ENCODE measurements at places on chromosomes 2 and 18. TPM values are rescaled to one million over a fixed set of nuclear protein-coding genes. Genes with fewer than 3 reads are reported as not detected.

DLGAP1 gene
- 0.95 TPM for total RNA-seq

NCKAP5 gene
- total RNA-seq: 6.9 TPM

SAG gene
- total RNA-seq: not detected

BCL11A gene
- 23.9 TPM for total RNA-seq

C2orf92 gene
- 2.5 TPM for total RNA-seq

DNA sequence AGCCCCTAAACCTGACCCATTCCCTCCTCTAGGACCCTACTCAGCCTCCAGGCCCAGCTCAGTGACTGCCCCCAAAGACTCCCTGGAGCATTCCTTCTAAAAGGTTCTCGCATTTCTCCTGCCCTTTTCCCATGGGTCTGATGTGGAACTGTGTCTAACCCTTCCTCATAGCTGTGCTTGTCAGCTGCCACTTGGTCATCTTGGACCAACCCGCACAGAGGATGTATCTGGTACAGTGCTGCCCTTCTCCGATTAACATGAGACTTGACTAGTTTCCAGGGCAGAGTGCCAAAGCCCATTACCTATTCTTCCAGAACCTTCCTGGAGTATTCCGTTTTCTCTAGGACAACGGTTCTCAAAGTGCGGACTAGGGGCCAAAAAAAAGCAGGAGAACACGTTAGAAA, 518 bp upstream of the NFU1 start:
- no peak for DNase-seq

GRCh38 chr2:126876631-126877030, 22.1 kb upstream of the TEX51 start:
- DNase-seq: no peak

- DNase-seq: no peak
Observed at GRCh38 chr18:58534535-58535301, 94.2 kb downstream of the ALPK2 start.

DNA sequence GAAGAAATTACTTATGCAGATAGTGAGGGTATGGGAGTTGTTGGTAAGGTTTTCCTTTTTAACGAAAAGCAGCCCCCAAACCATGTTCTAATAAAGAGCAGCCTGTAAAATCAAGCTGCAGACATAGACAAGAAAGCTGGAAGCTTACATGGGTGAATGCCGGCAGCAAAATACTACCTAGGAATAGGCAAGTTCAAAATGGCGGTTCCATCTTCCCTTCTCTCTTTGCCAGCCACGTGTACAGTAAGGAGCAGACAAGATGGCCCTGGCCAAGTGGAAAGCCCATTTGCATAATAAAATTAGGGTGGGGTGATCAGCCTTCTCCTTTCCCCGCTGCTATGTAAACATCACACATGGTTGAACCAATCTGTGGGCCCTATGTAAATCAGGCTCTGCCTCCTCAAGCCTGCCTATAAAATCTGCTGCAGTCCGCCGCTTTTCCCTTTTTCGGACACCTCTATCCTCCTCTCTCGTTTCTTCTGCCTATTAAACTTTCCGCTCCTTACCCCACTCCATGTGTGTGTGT, 155.0 kb downstream of the ZBTB7C start:
- no peak for DNase-seq

DNA sequence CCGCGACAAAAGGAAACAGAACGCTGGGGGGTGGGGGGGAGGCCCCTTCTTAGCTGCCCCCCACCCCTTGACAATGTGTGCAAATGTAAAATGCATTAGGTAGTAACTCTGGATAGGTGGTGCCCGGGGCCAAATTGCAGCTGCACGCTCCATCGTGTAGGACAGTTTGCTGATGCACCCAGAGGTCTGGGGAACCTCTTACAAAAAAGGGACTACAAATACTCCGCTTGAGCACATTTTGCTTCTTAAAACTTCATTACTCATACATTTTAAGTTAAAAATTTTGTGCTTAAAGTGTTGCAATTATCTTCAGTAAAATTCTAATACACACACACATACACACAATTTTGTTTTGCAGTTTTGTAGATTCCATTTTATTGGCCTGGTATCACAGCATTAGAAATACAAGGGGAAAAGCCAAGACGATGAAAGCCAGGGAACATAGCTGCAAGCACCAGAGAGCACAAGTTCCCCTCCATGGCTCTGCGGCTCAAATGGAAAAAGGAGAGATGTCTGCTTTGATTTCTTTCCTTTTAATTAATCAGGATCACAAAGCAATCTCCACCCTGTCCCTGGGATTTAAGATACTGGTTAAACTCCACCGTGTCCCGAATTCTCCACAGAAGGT, 582.1 kb downstream of the ZEB2 start:
- DNase-seq: no peak

DNA sequence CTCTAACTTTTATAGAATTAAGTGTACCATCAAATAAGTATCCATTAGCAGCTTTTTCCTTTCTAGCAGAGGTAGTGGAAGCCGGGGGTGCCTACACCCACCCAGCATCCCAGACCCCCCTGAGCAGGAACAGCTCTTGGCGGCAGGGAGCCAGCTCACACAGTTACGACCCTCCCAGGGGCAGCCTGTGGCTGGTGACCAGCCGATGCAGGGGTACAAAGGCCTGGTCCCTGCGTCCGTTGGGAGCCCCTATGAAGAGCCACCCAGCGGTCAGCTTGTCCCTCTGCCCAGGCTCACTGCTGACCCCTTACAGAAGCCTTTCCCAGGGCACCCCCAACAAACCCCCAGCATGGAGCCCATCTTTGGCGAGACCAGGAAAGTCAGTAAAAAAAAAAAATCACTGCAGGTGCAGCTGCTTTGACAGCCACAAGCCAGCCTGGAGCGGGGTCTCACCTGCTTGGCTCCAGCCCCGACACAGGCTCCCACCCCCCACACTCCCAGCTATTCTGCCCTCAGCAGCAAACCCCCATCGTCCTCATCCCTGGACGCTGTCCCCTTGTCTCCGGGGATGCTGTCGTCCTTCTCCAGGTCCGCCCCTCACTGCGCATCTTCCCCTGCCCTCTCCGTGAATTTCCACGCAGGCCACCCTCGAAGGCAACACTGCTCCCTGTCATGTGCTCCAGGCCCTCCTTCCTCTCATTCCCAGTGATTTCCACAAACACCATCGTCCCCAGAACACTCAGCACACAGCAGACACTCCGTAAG, 43.1 kb downstream of the GPC1 start:
- no peak for DNase-seq

GRCh38 chr2:226791056-226791486, 8.5 kb downstream of the IRS1 start:
- no peak for DNase-seq

DNA sequence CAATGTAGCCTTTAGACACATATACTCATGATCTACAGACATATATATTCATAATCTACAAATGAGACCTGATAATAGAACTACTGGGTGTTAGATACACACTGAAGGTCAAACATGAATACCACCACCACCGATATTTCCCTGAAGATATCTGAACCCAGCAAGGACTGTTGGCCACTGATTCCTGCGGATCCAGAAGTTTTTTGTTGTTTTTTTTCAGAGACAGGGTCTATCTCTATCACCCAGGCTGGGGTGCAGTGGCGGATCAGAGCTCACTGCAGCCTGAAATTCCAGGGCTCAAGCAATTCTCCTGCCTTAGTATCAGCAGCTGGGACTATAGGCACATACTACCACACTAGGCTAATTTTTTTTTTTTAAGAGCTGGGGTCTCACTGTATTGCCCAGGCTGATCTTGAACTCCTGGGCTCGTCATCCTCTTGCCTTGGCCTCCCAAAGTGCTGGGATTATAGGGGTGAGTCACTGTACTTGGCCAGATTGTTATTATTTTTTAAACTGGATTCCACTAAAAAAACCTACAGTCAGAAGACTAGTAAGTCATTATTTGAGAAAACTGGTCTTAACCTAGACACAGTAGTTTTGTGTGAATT, 1.8 kb downstream of the METTL5 start:
- no peak for DNase-seq

DNA sequence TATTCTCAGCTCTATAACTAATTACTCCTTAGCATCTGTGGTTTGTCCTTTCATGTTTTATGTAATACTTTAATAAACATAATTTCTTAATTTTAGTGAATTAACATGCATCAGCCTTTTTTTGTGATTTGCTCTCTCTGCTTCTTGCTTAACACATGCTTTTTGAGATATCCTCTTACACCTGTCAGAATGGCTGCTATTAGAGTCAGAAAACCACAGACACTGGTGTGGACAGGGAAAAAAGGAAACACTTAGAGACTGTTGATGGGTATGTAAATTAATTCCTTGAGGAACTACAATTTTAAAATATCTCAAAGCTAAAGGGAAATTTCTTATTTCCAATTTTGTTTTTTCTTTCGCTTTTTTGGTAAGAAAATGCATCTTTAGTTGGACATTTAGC, 549.0 kb downstream of the ZNF804A start:
- no peak for DNase-seq

DNA sequence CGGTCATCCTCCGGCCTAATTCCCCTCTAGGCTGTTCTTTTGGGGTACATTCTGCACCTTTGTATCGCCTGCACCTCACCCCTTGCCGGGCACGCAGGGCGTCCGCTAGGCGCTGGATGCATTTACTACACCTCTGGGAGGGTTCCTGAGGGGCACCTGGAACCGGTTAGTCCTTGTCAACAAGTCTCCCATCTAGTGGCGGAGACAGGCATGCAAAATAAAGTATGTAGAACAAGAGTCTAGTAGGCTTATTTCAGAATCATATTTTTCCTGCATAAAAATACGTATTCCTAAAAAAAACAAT, 705 bp upstream of the TEX261 start:
- no peak for DNase-seq

DNA sequence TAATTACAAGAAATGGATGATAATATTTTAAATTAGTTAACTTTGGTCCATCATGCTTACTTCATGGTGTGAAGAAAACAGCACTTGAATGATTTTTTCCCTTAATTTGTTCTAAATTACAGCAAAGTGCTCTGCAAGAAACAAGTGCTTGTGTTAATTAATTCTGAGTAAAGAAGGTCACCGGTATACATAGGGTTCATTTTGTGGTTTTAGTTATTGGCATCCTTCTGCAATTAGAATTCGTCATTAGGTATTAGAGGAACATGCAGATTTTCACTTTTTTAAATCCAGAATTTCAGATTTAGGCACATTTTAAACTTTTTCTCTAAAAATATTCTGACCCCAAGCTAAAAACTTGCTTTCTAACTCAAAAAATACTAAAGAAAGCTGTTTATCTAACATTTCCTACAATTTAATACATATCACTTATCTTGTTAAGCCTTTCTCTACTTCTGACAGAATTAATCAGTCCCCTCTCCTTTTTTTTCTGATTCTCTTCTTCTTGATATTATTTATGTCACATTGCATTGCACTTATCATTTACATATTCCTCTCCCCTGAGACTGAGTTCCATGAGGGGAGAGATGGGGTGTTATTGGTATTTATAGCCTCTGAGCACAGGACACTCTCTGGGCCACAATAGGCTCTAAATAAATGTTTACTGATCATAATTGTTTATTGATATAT, 129.2 kb downstream of the PLA2R1 start:
- no peak for DNase-seq

GRCh38 chr2:77054938-77055337, 467.2 kb downstream of the LRRTM4 start:
- DNase-seq: no peak

DNA sequence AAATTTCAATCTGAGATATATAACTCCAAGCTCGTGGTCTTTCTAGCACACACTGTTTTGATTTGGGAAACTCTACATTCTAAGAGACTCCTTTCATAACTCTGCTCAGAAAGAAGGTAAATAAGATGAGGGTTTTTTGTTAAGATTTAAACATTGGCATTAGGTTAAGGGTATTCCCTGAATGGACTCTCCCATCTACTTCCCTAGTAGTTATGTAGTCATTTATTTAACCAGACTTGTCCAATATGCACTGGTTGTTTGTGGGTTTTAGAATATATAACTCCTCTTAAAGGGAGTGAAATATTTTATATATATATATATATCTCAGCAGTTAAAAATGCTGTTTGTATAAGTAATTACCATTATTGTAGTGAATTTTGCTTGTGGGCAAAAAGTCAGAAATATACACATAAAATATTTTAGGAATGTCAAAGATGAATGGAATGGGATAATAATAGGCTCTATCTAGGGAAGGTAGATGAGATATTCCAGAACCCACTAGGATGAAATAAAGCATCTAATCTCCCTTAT, 61.5 kb upstream of the WDR75 start:
- DNase-seq: no peak

DNA sequence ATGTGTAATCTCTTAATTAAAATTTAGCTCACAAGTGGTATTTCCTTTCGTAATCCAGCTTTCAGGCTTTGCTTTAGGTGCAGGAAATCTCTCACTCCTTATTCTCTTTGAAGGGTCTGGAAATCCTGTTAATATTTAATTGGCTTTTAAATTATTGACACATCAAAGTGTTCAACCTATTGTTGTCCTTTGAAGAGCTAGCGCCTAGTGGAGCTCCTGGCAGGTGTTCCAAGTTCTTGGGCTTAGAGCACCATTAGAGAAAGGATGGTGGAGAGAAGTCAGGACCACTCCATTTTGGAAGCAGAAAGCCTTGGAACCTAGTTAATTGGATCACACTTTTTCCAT, 92.4 kb downstream of the CABLES1 start:
- no peak for DNase-seq

- no peak for DNase-seq
Observed at GRCh38 chr2:6780765-6781274, 84.9 kb downstream of the CMPK2 start.

DNA sequence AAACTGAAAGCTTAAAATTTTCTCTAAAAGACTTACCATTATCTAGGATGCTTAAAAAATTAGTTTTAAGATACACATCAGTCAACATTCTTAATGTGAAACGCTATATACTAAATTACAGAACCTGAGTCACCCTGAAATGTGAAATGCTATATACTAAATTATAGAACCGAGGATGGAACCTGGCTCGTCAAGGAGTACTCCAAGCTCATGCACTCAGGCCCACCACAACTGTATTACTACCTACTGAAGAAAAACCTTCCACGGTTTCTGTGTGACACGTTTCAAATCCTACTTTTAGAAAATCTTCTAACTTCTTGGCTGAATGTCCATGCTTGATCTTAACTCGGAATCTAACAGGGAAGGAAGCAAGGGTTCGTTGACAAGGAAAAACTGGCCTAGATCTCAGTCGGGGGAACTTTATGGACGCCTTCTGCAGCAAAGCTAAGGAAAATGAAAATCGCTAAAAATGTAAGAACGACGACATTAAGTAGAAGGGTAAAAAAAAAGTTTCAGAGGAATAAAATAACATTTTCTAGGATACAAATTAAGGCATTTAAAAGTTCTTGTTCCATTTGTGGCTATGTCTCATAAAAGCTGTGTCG, 1.4 kb downstream of the PRKD3 start:
- no peak for DNase-seq

GRCh38 chr18:52850031-52850560, 510.1 kb downstream of the DCC start:
- no peak for DNase-seq

GRCh38 chr18:37441821-37442220, 123.8 kb downstream of the CELF4 start:
- DNase-seq: no peak

DNA sequence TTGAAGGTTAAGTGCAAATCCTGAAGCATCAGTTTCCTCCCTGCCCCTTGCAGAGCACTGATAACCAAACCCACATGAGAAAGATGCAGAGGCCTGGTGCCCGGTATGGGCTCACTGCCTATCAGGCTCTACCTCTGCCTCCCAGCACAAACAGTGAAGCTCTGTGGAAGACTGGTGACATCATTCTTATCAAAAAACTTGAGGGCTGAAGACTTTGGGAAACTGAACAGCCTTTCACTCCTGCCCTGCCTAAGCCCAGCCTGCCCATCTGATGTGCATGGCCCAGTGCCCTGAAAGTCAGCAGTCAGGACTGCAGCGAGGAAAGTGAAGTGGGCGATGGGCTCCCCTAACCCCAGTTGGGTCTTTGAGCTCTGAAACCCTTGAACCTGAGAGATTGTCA, 174.8 kb upstream of the ARL4C start:
- no peak for DNase-seq
